ENCODE measurements at places on chromosomes 5 and 9.

DNA sequence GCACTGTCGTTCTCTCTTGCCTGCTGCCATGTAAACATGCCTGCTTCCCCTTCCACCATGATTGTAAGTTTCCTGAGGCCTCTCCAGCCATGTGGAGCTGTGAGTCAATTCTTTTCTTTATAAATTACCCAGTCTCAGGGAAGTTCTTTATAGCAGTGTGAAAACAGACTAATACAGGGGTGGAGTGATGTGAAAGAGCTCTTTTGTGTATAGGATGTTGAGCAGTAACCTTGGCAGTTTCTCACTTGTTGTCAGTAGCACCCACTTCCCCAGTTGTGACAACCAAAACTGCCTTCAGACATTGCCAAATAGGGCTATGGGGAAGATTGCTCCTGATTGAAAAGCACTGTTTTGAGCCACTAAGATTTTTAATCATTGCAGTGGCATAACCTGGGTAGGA, 552.2 kb upstream of the ZNF462 start:
- DNase-seq = no peak

GRCh38 chr5:122835681-122836080, 9.7 kb upstream of the SNX24 start:
- DNase-seq = no peak

- no peak for DNase-seq
These were observed 16.8 kb upstream of the PTGES start for GRCh38 chr9:129769669-129770068.

DNA sequence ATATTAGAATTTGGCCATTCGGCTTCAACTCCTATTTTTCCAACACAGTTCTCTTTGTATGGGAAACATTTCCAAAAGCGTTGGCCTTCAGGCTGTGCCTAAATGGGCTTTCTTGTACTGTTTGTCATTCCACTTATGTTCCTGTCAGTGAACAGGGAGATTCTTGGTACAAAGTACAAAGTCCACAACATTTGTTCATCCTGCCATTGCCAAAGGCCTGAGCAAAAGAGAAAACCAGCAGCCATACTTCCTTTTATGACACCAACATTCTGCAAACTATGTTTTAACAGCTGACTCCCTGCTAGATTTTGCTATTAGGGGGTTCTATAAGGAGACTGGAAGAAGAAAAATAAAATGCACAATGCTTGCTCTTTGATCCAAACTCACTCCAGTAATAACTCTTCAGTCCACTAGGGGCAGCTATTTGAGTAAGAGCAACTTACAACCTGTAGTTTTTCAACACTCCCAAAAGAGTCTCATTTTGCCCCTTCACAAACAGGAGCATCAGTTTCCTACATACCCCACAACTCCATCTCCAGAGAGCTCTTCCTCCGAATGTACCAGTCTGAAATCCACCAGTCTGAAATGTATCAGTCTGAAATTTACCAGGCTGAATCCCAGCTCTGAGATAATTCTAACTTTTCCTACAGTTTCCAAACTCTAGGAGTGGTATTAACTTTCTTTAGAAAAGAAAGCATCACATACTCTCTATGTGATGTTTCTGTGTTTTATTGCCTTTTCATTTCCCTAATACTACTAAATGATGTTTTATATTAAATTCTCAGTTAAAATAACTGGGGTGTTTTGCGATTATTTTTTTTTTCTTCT, 693.8 kb downstream of the DNAH5 start:
- DNase-seq = no peak

- DNase-seq = no peak
These were observed 9.2 kb upstream of the TAF1L start for GRCh38 chr9:32644698-32645097.

DNA sequence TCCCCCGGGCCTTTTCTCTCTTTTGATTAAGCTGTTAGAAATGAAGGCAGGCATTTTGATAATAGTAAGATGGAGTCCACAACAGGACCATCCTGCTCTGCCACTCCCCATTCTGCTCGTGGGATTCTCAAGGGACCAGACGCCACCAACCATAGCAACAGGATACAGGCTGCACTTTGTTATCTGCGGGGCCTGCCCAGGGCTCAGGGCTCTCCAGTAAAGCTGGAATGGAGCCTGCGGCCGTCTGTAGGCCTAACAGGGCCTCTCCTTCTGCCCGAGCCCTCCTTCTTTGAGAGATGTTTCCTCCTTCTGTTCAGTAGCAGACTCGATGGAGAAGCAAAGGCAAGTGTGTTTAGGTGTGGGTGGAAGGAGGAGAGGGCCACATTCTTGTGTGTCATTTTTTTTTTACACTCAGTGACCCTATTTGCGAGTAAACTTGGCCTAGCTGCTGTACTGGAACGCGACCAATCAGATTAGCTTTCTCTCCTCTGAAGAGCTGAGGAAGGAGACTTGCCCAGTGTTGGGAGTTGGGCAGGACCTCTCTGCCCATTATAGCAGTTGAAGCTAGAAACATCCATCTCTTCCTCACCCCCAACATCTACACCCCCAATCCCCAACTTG, 8.9 kb upstream of the EPB41L4B start:
- DNase-seq = no peak

DNA sequence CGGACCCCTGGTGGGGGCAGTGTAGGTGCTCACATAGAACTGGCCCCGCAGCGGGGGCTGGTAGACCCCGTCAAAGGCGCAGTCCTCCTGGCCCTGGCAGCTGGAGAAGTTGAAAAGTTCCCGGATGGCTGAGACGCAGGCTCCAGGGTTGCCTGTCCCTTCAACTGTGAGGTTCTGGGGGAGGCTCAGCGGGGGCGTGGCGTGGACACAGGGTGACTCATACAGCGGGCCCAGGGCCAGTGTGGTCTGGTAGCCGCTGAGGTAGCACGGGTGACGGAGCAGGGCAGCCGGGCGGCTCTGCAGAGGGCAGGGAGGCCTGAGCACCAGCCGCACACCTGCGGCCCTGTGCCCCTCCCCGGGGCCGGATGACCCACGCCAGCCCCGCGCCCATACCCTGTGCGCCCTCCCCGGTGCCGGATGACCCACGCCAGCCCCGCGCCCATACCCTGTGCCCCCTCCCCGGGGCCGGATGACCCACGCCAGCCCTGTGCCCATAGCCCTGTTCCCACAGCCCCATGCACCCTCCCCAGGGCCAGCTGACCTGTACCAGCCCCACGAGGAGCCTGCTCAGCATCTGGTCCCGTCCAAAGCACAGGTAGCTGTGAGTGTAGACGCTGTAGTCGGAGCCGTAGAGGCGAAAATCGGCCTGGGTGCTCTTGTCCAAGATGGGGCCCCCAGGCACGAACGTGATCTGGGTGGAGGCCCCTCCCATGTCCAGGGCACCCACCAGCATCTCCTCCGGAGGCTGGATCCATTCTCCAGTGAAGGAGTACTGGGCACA, 5.0 kb downstream of the ENTPD8 start:
- no peak for DNase-seq

DNA sequence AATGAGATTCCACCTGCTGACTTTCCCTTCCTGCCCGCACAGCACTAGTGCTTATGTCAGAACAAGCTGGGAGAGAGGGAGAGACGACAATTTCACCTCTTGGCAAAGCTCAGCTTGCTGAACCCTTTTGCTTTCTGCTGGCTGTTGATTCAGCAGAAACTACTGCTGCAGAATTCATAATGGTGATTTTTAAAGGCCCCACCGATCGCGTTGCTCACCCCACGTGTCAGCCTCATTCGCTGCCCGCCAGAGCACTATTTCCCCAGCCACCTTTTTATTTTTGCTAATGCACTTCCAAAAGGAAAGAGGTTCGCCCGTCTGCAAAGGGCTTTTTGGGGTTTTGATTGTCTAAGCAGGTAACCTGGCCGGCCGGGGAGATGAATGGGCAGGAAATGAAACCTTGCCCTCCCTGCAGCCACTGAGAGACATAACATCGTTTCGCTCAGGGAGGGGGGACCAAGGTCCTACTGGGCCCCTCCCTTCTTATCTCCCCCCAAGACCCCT, 1.3 kb downstream of the PPP2R2B start:
- DNase-seq = no peak

DNA sequence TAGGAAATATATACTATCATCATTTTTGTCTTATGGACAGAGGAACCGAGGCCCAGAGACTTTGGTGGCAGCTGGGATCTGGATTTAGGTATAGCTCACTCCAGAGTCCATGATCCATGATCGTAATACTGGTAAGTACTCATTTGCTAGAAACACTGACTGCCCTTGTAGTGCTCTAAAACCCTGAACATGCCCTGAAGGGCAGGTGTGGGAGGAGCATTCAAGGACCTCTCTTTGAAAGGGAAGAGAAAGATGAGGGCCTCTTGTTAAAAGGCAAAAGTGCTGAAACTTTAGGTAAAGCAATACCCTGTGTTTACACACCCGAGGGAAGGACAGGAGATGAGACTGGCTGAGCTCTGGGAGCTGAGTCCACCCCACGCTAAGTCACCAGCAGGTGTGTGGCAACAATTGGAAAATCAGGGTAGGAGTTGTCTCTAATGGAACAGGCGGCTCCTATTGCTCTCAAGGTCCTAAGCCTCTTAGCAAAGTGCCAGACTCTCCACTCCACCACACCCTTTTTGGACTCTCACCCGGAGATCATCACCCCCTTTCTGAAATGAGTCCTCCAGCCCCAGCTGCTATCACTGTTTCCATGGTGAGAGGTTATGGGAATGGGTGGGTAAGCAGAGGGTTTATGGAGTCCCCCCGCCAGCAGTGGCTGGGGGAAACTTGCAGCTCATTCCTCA, 34.8 kb downstream of the TRPC7 start:
- DNase-seq = no peak

GRCh38 chr5:163995206-163995605, 489.8 kb downstream of the MAT2B start:
- DNase-seq = no peak

GRCh38 chr5:157352756-157353340, 86.9 kb downstream of the CYFIP2 start:
- DNase-seq = no peak

GRCh38 chr5:172901012-172901780, 58.0 kb upstream of the RPL26L1 start:
- DNase-seq = no peak

Data from stimulated activated CD8-positive, alpha-beta memory T cell treated with anti-CD3 and anti-CD28 coated beads, Interleukin-15, amount 100 ng/mL, for 4 hours (primary cell).